ENCODE measurements at places on chromosomes 16 and 17.
A peak's percentile ranks its signal among the peaks of the same experiment; 100 is the strongest.

- DNase-seq = peak; percentile 35
Measured at GRCh38 chr17:35372846-35373533, 431 bp downstream of the SLFN11 start.

DNA sequence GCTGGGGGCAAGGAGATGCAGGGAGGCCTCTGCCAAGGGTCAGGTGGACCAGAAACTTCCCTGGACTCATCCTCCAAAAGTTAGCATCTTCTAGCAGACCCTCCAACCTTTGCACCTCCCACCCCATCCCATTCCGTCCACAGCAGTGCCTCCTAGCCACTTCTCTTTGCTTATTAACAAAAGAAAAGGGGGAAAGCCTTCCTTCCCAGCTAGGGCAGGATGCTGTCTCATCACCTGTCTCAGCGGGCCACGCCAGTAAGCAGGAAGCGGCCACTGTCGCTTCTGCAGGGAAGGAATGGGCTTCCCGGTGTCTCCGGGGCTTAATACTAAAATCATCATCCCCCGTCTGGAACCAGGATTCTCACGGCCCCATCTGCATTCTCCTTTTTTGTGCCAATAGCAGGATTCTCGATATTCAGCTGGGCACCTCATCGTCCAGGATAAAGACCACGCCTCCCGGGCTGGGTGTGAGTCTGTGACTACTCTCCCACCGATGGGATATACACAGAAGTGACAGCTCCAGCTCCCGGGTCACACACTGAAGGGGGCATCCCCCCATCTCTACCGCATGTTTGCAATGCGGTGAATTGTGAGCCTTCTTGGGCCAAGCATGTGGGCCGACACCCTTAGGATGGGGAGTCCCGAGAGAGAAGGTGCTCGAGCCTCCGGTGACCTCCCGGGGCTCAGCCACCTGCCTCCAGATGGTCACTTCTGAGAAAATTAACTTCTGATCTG, 15.5 kb upstream of the RBFOX3 start:
- DNase-seq = no peak

GRCh38 chr17:66720027-66720426, 114.9 kb upstream of the CACNG5 start:
- DNase-seq = no peak

GRCh38 chr17:75048249-75048878, 1.3 kb downstream of the KCTD2 start:
- no peak for DNase-seq

DNA sequence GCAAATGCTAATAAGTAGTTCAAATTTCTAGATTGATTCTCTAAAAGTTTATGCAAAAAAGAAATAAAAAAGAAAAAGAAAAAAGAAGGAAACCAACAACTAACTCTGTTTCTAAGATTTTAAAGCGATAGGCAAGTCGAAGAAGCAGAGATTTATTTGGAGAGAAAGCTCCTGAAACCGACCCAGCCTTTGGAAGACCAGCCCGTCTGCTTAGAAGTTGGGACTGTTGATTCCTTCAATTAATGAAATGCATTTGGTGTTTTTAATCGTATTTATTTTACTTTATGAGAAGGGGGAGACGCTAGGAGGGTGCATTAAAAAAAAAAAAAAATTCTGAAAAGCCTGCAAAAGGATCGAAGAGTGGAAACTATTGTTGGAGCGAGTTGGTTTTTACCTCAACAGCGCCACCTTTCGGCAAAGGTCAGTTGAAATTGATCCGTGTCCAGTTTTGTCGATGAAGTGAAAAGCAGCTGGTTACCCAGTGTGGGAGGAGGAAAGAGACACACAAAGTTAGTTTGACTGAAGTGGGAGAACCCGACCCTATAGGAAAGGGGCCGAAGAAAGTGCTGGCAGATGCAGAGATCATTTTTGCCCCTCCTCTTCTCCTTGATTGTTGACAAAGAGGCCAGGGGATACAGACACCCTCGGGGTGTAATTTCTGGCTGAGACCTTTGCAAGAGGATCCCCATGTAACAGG, 1.5 kb upstream of the MAF start:
- DNase-seq = peak; percentile 50

GRCh38 chr16:82400046-82400445, 226.7 kb upstream of the CDH13 start:
- DNase-seq = no peak

All from iPS-NIHi11 (cell line).